ENCODE measurements at places on chromosomes 2 and 18. TPM values are rescaled to one million over a fixed set of nuclear protein-coding genes. Genes with fewer than 3 reads are reported as not detected.

The AQP12B gene
- total RNA-seq = not detected

DNA sequence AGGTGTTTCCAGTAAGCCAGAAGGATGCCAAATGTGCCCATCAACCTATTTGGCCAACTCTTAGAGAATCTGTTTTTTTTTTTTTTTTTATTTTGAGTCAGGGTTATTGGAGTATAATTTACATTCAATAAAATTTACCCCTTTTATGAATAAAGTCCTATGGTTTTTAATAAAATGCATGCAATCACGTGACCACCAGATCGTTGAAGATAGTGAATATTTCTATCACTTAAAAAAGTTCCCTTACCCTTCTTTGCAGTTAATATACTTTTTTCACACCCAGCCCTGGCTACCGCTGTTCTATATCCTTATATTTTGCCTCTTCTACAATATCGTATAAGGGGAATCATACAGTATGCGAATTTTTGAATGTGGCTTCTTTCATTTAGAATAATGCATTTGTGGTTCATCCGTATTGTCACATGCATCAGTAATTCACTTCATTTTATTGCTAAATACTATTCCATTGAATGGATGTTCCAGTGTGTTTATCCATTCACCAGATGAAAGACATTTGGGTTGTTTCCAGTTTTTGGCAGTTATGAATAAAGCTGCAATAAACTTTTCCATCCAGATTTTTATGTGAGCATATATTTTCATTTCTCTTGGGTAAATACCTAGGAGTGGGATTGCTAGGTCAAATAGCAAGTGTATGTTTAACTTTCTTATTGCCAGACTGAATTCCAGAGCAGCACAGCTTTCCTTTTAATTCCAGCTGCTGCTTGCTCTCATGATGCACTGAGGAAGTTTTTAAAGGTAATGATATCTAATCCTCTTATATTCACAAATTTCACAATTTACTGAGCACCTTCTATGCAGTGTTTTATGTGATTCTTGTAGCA is 156.3 kb upstream of the NT5C1B start:
- H3K4me3 ChIP-seq = no peak overlapping the region
- no peak overlapping the region for H3K27ac ChIP-seq
- H3K27me3 ChIP-seq = no peaks in the 10 kb centered on the region
- no peaks in the 10 kb centered on the region for H3K4me1 ChIP-seq
- no peaks in the 10 kb centered on the region for H3K36me3 ChIP-seq

- H3K36me3 ChIP-seq = peaks cover 15% of the 10 kb centered on the region
- H3K27me3 ChIP-seq = no peaks in the 10 kb centered on the region
Measured at GRCh38 chr2:33531549-33532059, 55.2 kb downstream of the RASGRP3 start.

- H3K27ac ChIP-seq = no peak overlapping the region
- no peaks in the 10 kb centered on the region for H3K27me3 ChIP-seq
- H3K36me3 ChIP-seq = peaks cover 49% of the 10 kb centered on the region
- peaks cover 15% of the 10 kb centered on the region for H3K4me1 ChIP-seq
Measured at GRCh38 chr2:73776381-73776780, 3.5 kb downstream of the DUSP11 start.

DNA sequence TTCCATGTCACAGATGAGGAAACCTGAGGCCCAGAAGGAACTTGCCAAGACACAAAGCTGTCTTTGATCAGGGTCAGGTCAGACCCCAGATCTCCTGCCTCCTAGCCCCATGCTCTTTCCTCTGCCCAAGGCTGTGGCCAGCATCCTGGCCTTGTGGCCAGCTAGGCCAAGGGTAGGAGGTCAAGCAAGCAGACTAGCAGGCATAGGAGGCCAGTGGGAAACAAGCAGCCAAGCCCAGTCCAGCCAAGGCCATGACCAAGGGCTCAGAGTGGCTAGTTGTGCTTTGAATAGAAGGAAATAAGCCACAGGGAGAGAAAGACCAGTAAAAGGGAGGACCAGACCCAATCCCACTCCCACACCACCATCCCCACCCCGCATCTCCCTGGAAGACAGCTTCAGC is 30.4 kb downstream of the KCNK3 start:
- no peaks in the 10 kb centered on the region for H3K27me3 ChIP-seq
- DNase-seq = no peak
- no peaks in the 10 kb centered on the region for H3K36me3 ChIP-seq
- H3K4me1 ChIP-seq = no peaks in the 10 kb centered on the region
- H3K27ac ChIP-seq = no peak overlapping the region

- H3K27ac ChIP-seq = no peak overlapping the region
- no peak overlapping the region for H3K4me3 ChIP-seq
- peaks cover 9% of the 10 kb centered on the region for H3K27me3 ChIP-seq
Measured at GRCh38 chr2:30208453-30208852, 22.9 kb upstream of the LBH start.
